Smooth muscle cell of the pulmonary artery (primary cell): ENCODE measurements at places on chromosomes 7 and 10. TPM values are rescaled to one million over a fixed set of nuclear protein-coding genes. Genes with fewer than 3 reads are reported as not detected.

Gene CALML5
- not detected in 2 replicates for total RNA-seq

Gene NKX6-2
- not detected in 2 replicates for total RNA-seq

Gene TFPI2
- total RNA-seq = 59.6 and 154 TPM in 2 replicates

Gene ACSM6
- total RNA-seq = not detected in 2 replicates

Gene SPDYE2
- not detected in 2 replicates for total RNA-seq
